ENCODE measurements at places on chromosomes 4 and X. TPM values are rescaled to one million over a fixed set of nuclear protein-coding genes. Genes with fewer than 3 reads are reported as not detected.

GRCh38 chrX:31572360-31572759, 500.5 kb upstream of the FTHL17 start:
- H3K27ac ChIP-seq, result no peak overlapping the region
- H3K27me3 ChIP-seq, result no peaks in the 10 kb centered on the region
- H3K4me1 ChIP-seq, result no peaks in the 10 kb centered on the region
- no peak overlapping the region for H3K4me3 ChIP-seq

DNA sequence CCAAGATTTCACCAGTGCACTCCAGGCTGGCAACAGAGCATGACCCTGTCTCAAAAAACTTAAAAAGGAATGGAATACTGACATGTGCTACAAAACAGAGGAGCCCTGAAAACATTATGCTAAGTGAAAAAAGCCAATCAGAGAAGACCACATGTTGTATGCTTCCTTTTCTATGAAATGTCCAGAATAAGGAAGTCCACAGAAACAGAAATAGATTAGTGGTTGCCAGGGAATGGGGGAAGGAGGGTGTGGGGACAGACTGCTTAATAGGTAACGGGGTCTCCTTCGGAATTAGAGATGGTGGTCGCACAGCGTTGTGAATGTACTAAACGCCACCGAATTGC, 30.1 kb upstream of the KIAA0232 start:
- DNase-seq, result no peak
- no peak overlapping the region for H3K27ac ChIP-seq
- H3K27me3 ChIP-seq, result no peaks in the 10 kb centered on the region
- H3K36me3 ChIP-seq, result no peaks in the 10 kb centered on the region

DNA sequence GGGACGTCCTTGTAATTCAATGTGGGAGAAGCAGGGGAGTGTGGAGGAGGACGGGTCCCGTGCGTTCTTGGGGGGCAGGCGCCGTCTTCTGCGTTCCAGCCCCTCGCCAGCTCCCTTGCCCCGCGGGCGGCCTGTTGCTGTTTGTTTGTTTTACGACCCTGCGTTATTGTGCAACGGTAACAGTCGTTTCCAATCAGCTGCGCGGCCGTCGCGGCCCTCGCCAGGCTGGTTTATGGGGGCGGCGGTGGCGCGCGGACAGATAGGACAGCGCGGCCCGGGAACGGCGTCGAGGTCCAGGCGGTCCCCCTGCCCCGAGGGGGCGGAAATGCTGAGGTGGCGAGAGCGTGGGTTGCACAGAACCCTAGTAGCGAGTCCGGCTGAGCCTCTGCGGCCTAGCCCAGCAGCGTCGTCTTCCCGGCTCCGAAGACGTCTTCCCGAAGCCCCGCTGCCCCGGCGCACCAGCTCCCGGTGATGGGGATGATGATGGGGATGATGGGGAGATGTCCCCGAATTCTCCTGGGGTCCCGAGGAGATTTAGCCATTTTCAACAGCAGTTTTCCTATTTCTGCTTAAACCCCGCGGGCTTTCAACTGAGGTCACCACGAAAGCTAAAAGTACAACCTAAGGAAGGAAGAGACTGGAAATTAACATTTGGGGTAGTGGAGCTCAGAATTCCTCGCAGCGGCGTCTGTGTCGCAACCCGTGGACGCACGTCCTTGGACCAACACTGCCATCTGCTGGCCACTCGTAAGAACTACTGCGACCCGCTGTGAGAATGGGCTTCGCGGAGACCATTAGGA, 4.8 kb downstream of the PDGFRA start:
- DNase-seq, result peak; percentile 69
- peaks cover 13% of the 10 kb centered on the region for H3K4me1 ChIP-seq
- H3K4me3 ChIP-seq, result peak overlapping the region; percentile 58
- no peaks in the 10 kb centered on the region for H3K36me3 ChIP-seq

UGT2B15 gene
- not detected for total RNA-seq

- H3K27ac ChIP-seq, result no peak overlapping the region
- H3K27me3 ChIP-seq, result no peaks in the 10 kb centered on the region
- H3K4me1 ChIP-seq, result peaks cover 2% of the 10 kb centered on the region
- no peak for DNase-seq
- no peak overlapping the region for H3K4me3 ChIP-seq
Observed at GRCh38 chr4:115234405-115235093, 121.1 kb upstream of the NDST4 start.

PAGE4 gene
- not detected for total RNA-seq

Data from activated CD8-positive, alpha-beta memory T cell treated with anti-CD3 and anti-CD28 coated beads, Interleukin-2, amount 10 ng/mL, durations not matched to agents 7 days and 5 days (primary cell).